Activated naive CD4-positive, alpha-beta T cell treated with anti-CD3 and anti-CD28 coated beads for 36 hours (primary cell): ENCODE measurements at places on chromosomes 13 and 19. TPM values are rescaled to one million over a fixed set of nuclear protein-coding genes. Genes with fewer than 3 reads are reported as not detected.
A peak's percentile ranks its signal among the peaks of the same experiment; 100 is the strongest.

DNA sequence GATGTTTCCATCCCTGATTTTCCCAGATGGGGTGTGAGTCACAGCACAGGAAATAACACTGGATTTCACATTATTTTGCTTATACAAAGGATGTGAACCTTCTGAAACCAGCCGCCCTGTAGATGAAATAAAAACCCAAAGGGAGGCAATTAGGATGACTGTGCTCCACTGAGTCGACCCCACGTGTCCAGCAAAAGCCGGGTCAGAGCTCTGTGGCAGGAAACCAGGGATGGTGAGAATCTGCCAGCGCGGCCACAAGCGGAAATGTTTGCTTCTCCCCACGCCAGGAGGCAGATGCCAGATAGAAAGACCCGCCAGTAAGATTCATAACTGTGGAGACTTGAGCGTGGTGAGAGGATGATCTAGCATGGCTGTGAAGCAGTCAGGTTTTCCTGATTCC, 764.4 kb downstream of the LIG4 start:
- no peak overlapping the region for H3K4me3 ChIP-seq
- no peak overlapping the region for H3K27ac ChIP-seq
- H3K4me1 ChIP-seq: no peaks in the 10 kb centered on the region

- no peak overlapping the region for H3K4me3 ChIP-seq
- H3K27ac ChIP-seq: no peak overlapping the region
- peaks cover 8% of the 10 kb centered on the region for H3K27me3 ChIP-seq
- H3K36me3 ChIP-seq: no peaks in the 10 kb centered on the region
These were observed 4.4 kb downstream of the CILP2 start for GRCh38 chr19:19542507-19542906.

DNA sequence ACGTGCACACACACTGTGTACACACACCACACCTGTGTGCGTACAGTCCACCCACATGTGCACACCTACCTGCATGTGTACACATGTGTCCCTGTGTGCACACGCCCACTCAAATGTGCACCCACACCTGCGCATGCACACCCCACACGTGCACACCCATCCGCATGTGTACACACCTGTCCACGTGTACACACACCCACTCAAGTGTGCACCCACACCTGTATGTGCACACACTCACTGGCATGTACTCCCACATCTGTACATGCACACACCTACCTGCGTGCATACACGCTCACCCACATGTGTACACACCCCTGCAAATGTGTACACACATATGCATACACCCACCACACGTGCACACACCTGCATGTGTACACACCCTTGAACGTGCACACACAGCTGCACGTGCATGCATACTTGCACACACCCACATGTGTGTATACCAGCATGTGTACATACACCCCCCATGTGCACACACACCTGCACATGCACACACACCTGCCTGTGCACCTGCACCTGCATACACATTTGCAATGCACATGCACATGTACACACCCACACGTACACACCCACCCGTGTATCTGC, 10.6 kb downstream of the PKN1 start:
- H3K4me1 ChIP-seq: peaks cover 36% of the 10 kb centered on the region
- H3K27me3 ChIP-seq: no peaks in the 10 kb centered on the region
- no peak overlapping the region for H3K4me3 ChIP-seq
- DNase-seq: no peak

- peak; percentile 72 for DNase-seq
- H3K4me3 ChIP-seq: no peak overlapping the region
- peaks cover 43% of the 10 kb centered on the region for H3K27me3 ChIP-seq
- H3K4me1 ChIP-seq: peaks cover 17% of the 10 kb centered on the region
- peaks cover 2% of the 10 kb centered on the region for H3K36me3 ChIP-seq
These were observed 5.6 kb downstream of the APC2 start for GRCh38 chr19:1455336-1456120.

GRCh38 chr19:46841458-46842083, 9.1 kb downstream of the AP2S1 start:
- no peaks in the 10 kb centered on the region for H3K4me1 ChIP-seq
- H3K27me3 ChIP-seq: no peaks in the 10 kb centered on the region
- H3K27ac ChIP-seq: no peak overlapping the region
- peaks cover 24% of the 10 kb centered on the region for H3K36me3 ChIP-seq
- DNase-seq: no peak
- H3K4me3 ChIP-seq: no peak overlapping the region

The TJP3 gene
- 0.93 TPM for total RNA-seq

DNA sequence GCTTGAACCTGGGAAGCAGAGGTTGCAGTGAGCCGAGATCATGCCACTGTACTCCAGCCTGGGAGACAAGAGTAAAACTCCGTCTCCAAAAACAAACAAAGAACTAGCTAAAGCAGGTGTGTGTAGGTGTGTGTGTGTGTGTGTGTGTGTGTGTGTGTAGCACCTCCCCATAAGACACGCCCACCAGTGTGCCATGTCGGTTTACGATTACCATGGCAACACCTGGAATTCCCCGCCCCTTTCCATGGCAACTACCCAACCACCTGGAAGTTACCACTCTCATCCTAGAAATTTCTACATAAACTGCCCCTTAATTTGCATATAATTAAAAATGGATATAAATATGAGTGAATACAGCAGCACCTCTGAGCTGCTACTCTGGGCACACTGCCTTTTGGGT, 80.9 kb upstream of the ADGRE5 start:
- no peak overlapping the region for H3K27ac ChIP-seq
- H3K36me3 ChIP-seq: no peaks in the 10 kb centered on the region
- H3K27me3 ChIP-seq: no peaks in the 10 kb centered on the region
- H3K4me3 ChIP-seq: no peak overlapping the region
- no peaks in the 10 kb centered on the region for H3K4me1 ChIP-seq

GRCh38 chr13:48829536-48829935, 146.2 kb upstream of the FNDC3A start:
- no peak for DNase-seq
- peaks cover 48% of the 10 kb centered on the region for H3K4me1 ChIP-seq
- no peak overlapping the region for H3K4me3 ChIP-seq
- no peaks in the 10 kb centered on the region for H3K27me3 ChIP-seq

DNA sequence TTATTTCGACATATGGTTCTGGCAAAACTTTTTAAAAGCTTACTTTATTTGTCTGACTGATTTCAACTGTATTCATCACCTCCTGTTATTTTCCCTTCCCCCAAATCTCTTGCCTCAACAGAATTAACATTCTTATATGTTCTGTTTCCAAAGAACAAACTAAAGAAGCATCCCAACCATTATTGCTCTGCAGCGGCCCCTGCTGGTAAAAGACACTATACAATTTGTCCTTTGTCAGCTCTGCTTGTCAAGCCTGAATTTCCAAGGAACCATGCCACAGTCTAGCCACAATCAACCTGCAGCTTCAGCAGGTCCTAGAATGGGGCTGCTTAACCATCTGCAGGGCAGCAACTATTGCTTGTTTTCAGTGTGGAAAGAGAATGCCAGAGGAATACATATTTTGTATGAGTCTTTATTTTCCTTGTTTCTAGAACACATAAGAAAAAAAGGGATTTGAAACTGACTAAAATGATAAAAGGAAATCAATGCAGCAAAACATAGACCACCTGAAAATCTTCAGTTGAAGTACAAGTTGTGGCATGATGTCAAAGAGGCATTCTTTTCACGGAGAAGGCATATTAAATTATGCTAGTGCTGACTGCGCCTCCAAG, 845.3 kb downstream of the DIAPH3 start:
- DNase-seq: peak; percentile 80
- peaks cover 17% of the 10 kb centered on the region for H3K27me3 ChIP-seq
- no peak overlapping the region for H3K27ac ChIP-seq
- no peaks in the 10 kb centered on the region for H3K4me1 ChIP-seq
- no peaks in the 10 kb centered on the region for H3K36me3 ChIP-seq

- no peaks in the 10 kb centered on the region for H3K4me1 ChIP-seq
- DNase-seq: peak; percentile 19
- no peak overlapping the region for H3K27ac ChIP-seq
- no peaks in the 10 kb centered on the region for H3K36me3 ChIP-seq
These were observed 22.0 kb downstream of the BLOC1S3 start for GRCh38 chr19:45200568-45200967.

DNA sequence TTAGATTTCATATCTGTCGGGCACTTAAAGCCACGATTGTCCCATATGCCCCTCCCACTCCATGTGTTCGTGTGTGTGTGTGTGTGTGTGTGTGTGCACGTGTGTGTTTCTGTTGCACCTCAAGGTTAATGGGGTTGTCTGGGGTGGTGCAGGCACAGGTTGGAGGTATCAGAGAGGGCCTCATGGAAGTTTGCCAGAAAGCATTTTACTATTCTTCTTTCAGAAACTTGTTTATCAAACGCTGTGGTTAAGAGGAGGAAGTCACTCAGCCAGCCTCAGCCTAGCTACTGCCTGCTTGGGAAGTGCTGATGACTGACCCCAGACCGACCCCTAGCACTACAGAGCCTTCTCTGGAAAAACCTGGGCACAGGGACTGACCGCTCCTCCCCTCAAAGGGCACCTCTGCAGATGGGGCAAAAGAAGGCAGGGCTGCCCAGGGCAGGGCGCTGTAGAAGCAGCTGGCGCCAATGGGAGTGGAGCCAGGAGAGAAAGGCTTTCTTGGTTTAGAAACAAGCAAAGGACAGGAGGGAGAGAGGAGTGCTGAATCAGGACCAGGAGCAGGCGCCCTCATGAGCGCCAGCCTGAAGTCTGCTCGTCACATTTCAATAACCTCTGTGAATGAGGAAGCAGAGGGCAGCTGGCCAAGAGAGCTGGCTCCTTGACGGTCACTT, 3.9 kb downstream of the SIAH3 start:
- H3K4me1 ChIP-seq: peaks cover 52% of the 10 kb centered on the region
- no peaks in the 10 kb centered on the region for H3K27me3 ChIP-seq
- no peak overlapping the region for H3K27ac ChIP-seq
- no peaks in the 10 kb centered on the region for H3K36me3 ChIP-seq
- H3K4me3 ChIP-seq: peak overlapping the region; percentile 54

DNA sequence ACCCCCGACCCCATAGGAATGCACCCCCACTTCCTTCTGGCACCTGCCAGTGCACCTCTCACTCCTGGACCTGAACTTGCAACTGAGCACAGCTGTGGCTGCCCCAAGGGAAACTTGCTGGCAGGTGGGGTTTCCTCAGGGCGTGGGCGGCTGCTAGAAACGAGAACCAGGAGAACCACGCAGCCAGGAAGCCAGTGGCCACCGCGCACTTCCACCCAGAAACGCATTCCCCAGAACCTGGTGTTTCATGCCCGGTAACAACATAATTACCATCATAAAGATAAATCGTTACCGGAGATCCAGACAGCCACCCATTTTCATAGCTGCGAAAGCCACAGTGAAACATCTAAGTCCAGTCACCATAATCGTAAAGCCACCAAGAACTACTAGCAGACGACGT, 75.2 kb upstream of the C13orf46 start:
- H3K36me3 ChIP-seq: peaks cover 18% of the 10 kb centered on the region
- H3K4me3 ChIP-seq: peak overlapping the region; percentile 53
- peaks cover 69% of the 10 kb centered on the region for H3K4me1 ChIP-seq
- peak overlapping the region; percentile 86 for H3K27ac ChIP-seq

DNA sequence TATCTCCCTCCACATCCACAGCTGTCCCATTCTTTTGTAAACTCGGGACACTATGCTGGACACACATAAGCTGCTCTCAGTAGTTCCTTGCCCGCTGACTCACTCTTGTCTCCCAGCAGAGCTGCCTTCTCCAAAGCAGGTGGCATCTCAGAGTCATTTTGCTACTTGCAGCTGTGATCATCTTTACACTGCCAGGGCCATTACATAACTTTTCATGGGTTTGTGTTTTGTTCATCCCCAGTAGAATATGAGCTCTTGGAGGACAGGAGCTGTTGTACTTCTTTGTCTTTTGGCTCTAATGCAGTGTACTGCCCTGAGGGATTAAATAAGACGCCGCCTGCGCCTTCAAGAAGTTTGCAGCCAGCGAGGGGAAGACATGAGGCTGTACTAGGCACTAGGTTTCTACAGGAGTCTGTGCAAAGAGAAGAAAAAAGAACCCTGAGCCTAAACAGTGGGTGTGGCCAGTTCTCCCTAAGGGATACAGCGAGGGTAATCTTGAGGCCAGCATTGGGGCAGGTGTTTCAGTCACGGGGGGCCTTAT, 40.8 kb upstream of the GPR183 start:
- no peak overlapping the region for H3K4me3 ChIP-seq
- no peaks in the 10 kb centered on the region for H3K27me3 ChIP-seq
- peaks cover 64% of the 10 kb centered on the region for H3K4me1 ChIP-seq

- no peak overlapping the region for H3K4me3 ChIP-seq
- H3K36me3 ChIP-seq: peaks cover 1% of the 10 kb centered on the region
- no peaks in the 10 kb centered on the region for H3K27me3 ChIP-seq
- DNase-seq: no peak
These were observed 175.9 kb upstream of the TRPC4 start for GRCh38 chr13:38045278-38046048.

- peaks cover 61% of the 10 kb centered on the region for H3K27me3 ChIP-seq
- H3K4me3 ChIP-seq: no peak overlapping the region
- H3K27ac ChIP-seq: peak overlapping the region; percentile 21
- H3K36me3 ChIP-seq: no peaks in the 10 kb centered on the region
- DNase-seq: no peak
These were observed 2.7 kb downstream of the SMAD9 start for GRCh38 chr13:36917311-36917710.

The LIN7B gene
- 3.4 TPM for total RNA-seq

DNA sequence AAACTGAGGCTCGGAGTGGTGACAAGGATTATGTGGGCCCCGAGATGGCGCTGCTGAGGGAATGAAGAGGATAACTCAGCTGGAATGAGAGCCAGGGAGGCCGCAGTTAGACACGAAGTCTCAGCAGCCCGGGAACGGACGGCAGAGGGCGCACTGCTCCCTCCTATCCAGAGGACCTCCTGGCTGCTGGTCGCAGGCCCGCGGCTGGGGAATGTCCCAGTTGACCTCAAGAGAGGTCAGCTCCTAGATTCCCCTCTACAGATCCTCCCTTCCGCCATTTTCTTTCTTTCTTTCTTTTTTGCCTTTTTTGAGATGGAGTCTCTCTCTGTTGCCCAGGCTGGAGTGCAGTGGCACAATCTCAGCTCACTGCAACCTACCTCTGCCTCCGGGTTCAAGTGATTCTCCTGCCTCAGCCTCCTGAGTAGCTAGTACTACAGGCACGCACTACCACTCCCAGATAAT, 24.1 kb upstream of the ASPDH start:
- peak overlapping the region; percentile 61 for H3K27ac ChIP-seq
- DNase-seq: peak; percentile 84
- no peak overlapping the region for H3K4me3 ChIP-seq

The WDR88 gene
- total RNA-seq: not detected

GRCh38 chr13:41563341-41563983, 106.1 kb downstream of the RGCC start:
- peaks cover 5% of the 10 kb centered on the region for H3K36me3 ChIP-seq
- H3K27me3 ChIP-seq: no peaks in the 10 kb centered on the region
- DNase-seq: no peak
- H3K27ac ChIP-seq: no peak overlapping the region

- no peak for DNase-seq
- H3K4me3 ChIP-seq: no peak overlapping the region
- no peaks in the 10 kb centered on the region for H3K27me3 ChIP-seq
- H3K36me3 ChIP-seq: no peaks in the 10 kb centered on the region
These were observed 6.4 kb upstream of the MEX3D start for GRCh38 chr19:1574354-1575136.

DNA sequence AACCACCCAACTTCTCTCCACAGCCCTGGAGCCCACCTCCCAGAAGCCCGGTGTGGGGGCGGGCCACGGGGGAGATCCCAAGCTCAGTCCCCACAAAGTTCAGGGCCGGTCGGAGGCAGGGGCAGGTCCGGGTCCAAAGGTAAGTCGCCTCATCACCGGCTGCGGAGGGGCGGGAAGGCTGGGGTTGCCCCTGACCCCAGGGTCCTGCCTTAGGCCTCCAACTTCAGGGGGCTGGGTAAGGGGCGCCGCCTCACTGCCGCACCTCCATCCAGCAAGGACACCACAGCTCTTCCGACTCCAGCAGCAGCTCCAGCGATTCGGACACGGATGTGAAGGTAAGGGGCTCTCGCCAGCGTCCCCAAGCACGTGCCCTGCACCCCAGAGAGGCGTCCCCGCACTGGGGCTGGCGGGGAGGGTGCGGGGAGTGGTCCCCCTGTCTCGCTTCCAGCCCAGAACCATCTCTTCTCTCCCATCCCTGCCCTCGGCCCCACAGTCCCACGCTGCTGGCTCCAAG, 358 bp downstream of the C19orf33 start:
- DNase-seq: no peak

The NLRP7 gene
- not detected for total RNA-seq
